Stimulated activated CD4-positive, alpha-beta T cell treated with anti-CD3 and anti-CD28 coated beads, Interleukin-4, amount 100 ng/mL, for 48 hours (primary cell): ENCODE measurements at places on chromosomes 6 and 20.

- no peak for DNase-seq
Measured at GRCh38 chr20:25284131-25284601, 36.3 kb downstream of the PYGB start.

GRCh38 chr6:144566868-144567615, 281.9 kb downstream of the UTRN start:
- DNase-seq = no peak

DNA sequence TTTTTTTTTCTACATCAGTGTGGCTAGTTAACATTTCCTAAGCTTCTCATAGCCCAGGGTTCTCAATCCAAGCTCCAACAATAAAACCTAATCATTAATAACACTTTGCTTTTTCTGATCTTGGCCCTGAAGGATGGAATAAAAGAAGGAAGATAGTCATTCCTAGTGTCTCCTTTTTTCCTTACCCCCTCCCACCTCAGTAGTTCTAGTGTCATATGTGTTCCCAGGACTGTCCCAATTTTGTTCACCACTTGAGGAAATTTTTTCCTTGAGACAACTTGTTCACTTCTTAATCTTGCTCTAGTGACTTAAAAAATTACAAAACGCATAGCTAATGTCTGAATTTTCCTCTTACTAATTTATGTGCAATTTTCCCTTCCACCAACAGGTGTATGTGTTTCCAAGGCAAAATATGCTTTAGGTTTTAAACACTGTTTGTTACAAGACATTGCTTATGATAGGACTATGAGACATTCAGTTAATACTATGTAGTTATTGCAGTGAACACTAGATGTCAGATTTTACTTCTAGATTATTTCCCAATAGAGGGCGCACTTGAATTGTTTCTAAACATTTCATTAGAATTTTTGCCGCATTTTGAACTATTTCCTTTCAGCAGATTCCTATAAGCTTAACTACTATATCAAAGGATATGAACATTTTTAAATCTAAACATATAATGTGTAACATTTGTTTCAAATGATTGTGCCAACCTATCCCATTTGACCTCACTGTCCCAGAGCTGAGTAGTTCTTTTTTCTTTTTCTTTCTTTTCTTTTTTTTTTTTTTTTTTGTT, 18.5 kb upstream of the C6orf141 start:
- no peak for DNase-seq

GRCh38 chr20:48034751-48035150, 249.5 kb upstream of the SULF2 start:
- DNase-seq = no peak

GRCh38 chr6:3490625-3490980, 33.8 kb upstream of the SLC22A23 start:
- no peak for DNase-seq

GRCh38 chr6:14276667-14277404, 159.3 kb downstream of the CD83 start:
- DNase-seq = no peak

GRCh38 chr6:79335133-79335674, 100.7 kb upstream of the HMGN3 start:
- DNase-seq = no peak

GRCh38 chr20:51525241-51526105, 17.0 kb downstream of the NFATC2 start:
- peak; percentile 52 for DNase-seq

- DNase-seq = peak; percentile 86
Measured at GRCh38 chr6:90274451-90275030, 22.1 kb downstream of the BACH2 start.

GRCh38 chr20:47088335-47088734, 193.7 kb downstream of the EYA2 start:
- DNase-seq = no peak

GRCh38 chr20:10621149-10621548, 52.6 kb downstream of the JAG1 start:
- DNase-seq = no peak
